Activated CD4-positive, CD25-positive, alpha-beta regulatory T cell treated with anti-CD3 and anti-CD28 coated beads, Interleukin-2, amount 50 U/mL, for 16 hours (primary cell): ENCODE measurements at places on chromosomes 2 and 18.

GRCh38 chr2:99158599-99158998 is 3.8 kb downstream of the LIPT1 start:
- no peak for DNase-seq

DNA sequence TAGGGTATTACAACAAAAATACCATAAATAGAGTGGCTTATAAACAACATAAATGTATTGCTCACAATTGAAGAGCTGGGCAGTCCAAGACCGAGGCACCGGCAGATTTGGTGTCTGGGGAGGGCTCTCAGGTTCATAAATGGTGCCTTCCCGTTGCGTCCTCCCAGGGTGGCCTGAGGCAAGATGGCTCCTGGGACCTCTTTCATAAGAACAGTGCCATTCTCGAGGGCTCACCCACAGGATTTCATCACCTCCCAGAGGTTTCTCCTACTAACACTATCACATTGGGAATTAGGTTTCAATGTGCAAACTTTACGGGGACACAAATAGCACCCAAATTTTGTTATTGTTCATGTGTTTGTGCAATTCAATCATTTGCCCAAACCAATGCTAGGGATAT is 793.5 kb upstream of the HS6ST1 start:
- DNase-seq: no peak

DNA sequence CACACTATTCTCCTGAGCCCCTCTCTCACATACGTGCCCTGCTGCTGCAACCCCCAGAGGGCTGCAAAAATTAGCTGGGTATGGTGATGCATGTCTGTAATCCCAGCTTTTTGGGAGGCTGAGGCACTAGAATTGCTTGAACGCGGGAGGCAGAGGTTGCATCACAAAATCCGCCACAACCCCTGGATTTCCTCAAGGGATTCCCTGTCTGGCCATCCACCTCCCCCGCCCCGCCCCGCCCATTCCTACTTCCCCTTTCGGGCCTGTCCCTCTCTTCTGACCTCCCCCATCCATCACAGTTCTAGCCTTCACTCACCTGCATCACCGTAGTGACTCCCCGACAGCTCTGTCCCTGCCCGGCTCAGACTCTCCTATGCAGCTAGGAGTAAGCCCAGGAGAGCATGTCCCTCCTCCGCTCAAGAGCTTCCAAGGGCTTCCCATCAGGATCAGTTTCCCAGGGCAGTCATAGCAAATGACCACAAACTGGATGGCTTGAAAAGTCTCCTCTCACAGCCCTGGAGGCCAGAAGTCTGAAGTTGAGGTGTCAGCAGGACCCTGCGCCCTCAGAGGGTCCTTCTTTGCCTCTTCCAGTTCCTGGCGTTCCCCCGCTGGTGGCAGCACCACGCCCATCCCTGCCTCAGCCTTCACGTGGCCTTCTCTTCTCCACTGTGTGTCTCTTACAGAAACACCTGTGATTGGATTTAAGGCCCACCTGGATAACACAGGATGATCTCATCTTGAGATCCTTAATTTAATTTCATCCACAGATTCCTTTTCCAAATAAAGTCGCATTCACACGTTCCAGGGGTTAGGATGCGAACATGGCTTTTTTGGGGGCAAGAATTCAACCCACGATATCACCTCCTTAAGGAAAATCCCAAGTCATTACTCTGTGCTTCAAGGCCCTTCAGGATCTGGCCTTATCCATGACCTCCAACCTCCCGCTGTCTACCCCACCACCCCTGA is 58.5 kb downstream of the HS1BP3 start:
- DNase-seq: no peak

GRCh38 chr2:26255759-26256384 is 11.1 kb downstream of the HADHB start:
- DNase-seq: no peak

- no peak for DNase-seq
Observed at GRCh38 chr2:241008711-241009121, 10.3 kb downstream of the SNED1 start.

GRCh38 chr2:138898855-138899254 is 118.7 kb upstream of the NXPH2 start:
- DNase-seq: no peak

GRCh38 chr2:2580341-2580740 is 249.3 kb upstream of the MYT1L start:
- no peak for DNase-seq

GRCh38 chr2:181054843-181055242 is 74.4 kb downstream of the UBE2E3 start:
- no peak for DNase-seq

DNA sequence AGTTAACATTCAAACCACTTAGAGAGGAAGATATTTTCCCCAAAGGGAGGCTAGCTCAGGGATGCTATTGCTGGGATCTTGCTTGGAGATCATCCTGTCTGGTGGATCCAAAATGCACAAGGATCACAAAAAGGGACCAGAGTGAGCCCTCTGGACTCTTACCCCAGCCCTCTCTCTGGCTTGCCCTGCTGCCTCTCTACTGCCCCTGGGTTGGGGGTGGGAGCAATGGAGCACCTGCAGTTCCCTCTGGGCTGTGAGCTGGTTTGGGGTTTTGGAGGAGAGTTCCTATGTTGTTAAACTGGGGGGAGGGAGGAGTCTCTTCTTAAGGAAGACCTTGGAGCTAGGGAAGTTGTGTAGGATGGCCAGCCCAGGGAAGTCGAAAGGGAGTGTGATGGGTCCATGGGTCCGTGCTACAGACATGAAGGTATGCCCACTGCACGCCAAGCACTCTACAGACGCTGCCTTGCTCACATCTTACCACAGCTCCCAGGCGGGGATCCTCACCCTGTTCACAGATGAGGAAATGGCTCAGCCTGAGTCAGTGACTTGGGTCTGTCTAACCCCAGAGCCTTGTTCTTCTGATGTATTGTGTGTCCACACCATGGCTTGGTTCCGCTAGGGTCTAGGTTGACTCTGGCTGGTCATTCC is 3.8 kb downstream of the LBH start:
- DNase-seq: no peak

GRCh38 chr18:305003-305501 is 37.2 kb upstream of the THOC1 start:
- DNase-seq: no peak

DNA sequence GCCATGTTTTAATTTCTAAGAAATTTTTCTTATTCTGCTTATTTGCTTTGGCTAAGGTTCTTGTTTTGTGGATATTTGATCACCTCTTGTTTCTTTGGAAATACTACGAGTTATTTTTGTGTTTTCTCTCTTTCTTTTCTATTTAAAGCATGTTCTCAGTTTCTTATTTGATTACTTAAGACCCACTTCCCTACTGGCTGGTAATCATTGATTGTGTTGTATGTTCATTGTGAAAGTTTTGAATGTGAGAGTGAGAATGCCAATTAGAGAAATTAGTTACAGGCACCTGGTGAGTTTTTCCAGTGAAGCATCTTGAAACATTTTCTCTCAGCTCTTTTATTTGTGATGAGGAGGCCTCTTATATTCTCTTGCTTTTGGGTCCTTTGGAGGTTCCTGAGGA is 226.7 kb upstream of the MC4R start:
- no peak for DNase-seq

GRCh38 chr2:241102239-241102803 is at the start of gene MTERF4:
TSS of gene MTERF4 (minus strand) at chr2:241102287. CDS start at chr2:241102273, 14 bp downstream.
- DNase-seq: peak; percentile 79

DNA sequence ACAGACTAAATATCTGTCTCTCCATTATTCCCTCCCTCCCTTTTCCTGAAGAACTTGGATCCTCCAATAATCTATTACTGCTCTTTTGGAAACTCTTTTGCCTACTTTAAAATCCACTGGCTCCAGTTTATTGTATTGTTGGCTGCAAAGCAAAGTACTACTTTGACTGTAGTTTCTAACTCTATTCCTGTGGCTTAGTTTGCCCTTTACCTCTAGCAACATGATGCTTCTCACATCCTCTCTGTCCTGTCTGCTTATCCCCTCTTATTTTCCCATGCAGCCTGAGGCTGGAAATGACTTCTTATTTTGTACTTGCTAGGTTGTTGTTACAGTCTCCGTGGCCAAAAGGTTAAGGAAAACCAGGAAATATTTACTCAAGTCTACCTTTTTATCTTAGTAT is 26.8 kb downstream of the PDK1 start:
- DNase-seq: no peak

DNA sequence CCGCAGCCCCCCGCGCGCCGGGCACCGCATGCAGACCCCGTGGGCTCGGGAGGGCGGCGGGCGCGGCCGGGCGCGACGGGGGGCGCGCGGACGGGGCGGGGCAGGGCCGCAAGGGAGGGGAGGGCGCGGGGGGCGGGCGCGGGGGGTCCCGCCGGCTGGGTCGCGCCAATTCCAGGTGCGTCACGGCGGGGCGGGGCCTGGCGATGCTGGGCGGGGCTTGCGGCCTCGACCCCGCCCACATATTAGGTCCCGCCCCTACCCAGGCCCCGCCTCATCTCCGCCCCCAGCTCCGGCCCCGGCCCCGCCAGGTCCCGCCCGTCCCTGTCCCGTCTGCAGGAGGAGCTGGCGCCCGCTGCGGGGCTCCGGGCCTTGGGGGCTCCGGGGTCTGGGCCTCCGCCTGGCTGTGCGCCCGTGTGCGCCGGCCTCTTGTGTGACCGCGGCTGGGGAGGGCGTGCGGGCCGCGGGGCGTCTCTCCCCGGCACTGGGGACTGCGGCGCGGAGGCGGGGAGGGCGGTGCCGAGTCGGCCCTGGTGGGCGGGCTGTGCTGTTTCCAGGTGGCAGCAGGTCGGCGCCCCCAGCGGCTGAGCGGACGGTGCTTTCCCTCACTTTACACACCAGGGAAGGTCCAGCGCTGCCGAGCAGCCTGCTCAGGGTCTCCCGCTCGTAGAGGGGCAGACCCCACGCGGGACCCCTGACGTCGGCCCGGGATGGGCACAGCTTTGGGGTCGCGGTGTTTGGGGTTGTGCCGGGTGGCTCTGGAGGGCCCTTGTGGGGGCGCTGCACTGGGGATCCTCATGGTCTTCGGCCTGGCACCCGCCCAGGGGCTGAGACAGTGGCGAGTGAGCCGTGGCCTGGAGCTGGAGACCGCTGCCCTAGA is 554 bp downstream of the ING5 start:
- DNase-seq: peak; percentile 78

- DNase-seq: no peak
Observed at GRCh38 chr2:150410809-150411208, 76.7 kb downstream of the RND3 start.

- DNase-seq: no peak
Observed at GRCh38 chr2:231321021-231321420, 74.5 kb upstream of the B3GNT7 start.
